Fibroblast of skin of back (primary cell): ENCODE measurements at places on chromosomes 5 and 9.

DNA sequence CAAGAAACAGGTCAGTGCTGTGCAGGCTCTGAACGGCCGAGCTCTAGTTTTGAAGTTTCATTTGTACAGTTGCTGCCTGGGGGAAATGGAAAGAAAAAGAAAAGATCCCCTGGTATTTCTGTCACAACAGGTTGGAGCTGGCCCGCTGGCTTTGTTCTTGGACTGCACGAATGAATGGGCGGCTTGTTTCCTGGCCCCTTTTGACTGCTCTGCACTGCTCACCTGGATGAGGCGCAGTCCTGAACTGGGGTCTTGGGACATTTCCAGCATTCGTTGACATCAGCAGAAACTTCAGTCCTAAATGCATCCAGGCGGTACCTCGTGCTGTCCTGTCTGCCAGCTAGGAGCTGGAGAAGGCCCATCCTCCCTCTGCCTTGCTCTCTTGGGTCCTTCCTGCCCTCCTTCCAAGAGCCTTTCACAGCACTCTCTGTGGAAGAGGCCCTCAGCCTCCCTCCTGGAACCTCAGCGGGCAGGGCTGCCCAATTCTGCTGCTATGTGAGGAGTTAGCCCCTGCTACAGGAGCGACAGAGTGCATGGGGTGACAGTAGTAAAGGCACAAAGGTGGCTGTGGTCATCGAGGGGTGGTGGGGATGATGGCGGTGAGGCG, 189.2 kb downstream of the FSTL4 start:
- DNase-seq = no peak

GRCh38 chr9:94855903-94856302, 129.4 kb downstream of the AOPEP start:
- no peak for DNase-seq

GRCh38 chr5:78203815-78204214, 90.7 kb downstream of the AP3B1 start:
- no peak for DNase-seq

GRCh38 chr5:58891086-58891970, 308.5 kb downstream of the RAB3C start:
- peak; percentile 97 for DNase-seq

- DNase-seq = peak; percentile 17
Measured at GRCh38 chr5:131264451-131265099, 722 bp downstream of the CDC42SE2 start.

DNA sequence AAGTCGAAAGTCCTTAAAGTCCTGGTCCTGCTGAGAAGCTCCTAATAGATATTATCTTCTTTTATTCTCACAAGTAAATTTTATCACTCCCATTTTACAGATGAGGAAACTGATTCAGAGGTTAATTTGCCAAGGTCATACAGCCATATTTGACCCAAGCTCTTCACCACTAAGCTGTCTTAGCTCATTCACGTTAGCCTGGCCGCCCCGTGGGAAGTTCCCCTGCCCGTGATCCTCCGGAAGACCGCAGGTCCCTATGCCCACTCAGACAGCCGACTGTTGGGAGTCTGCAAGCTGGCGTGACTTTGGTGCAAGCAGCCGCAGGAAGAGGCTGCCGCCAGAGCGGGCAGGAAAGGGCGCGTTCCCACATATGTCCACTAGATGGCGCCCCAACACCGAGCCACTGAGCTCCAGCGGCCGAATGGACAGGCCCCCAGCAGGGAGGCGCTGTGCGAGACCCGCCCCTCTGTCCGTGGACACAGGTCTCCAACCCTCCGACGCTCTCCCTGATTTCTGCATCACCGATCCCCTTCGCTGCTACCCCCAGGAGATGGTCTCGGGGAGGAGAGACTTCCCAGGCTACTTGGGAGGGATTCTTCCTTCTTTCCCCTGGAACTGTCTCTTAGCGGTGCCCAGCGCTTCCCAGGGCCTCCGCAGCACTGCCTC, 10.0 kb upstream of the ARAP3 start:
- peak; percentile 70 for DNase-seq
